ENCODE measurements at places on chromosomes 4 and X. TPM values are rescaled to one million over a fixed set of nuclear protein-coding genes. Genes with fewer than 3 reads are reported as not detected.

The ZCCHC18 gene
- total RNA-seq, result 0.79 TPM

GRCh38 chrX:12372111-12372510, 233.8 kb downstream of the FRMPD4 start:
- no peak for DNase-seq

The TRPC5OS gene
- total RNA-seq, result not detected

The EXOC1L gene
- not detected for total RNA-seq

DNA sequence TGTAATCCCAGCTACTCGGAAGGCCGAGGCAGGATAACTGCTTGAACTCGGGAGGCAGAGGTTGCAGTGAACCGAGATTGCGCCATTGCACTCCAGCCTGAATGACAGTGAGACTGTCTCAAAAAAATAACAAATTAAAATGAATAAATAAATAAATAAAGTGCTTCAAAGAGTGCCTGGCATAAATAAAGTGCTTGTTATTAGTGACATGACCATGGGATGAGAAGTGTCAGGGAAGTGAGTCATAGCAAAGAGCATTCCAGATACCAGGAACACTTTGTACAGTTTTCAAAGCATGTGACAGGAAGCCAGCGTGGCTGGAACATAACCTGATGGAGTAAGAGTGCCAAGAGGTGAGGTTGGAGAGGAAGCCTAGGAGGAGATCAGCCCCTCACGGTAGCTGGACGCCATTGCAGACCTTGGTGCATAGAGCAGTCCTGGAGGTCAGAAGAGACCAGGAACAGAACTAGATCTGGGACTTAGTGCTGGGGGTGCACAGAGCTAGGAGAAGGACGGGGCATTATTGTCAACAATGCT, 6.0 kb upstream of the WDR13 start:
- DNase-seq, result no peak

All from omental fat pad (tissue), 4 donors.